Stimulated activated CD4-positive, alpha-beta T cell treated with anti-CD3 and anti-CD28 coated beads, Interleukin-4, amount 100 ng/mL, for 4 hours (primary cell): ENCODE measurements at places on chromosomes 5 and 9.

DNA sequence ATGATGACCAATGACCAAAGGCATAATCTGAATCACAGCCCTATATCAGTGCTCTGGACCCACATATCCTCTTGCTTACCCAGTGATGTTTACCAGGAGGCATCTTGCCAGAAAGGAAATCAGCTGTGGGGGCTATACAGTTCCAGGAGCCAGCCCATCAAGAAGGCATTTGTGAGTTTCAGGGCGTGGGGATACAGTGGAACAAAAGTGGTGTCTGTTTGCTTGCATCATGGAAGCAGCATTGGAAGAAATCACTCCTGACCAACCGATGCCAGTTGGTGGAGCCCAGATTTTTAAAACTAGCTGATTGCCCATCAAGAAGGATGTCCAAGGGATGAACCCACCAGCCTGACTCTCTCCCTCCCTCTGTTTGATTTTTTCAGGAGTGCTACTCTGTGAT is 106.5 kb upstream of the EGFLAM start:
- no peak for DNase-seq

DNA sequence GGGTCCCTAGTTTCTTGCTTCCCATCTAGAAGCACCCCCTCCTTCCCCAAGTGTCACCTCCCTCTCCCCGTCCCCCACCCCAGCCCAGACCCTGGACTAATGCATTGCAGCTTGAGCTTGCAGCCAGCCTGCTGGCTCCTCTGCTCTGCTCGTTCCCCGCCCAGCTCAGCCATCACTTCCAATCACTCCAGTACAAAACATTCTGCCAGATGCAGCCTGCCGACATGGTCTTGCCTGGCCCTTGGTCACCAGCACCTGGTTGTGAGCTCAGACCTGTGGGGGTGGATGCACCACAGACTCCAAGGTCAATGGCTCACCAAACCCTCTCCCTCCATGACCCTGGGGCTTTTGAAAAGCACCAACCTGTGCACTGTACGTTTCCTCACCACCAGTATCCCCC is 172.9 kb upstream of the SMIM23 start:
- no peak for DNase-seq

- DNase-seq = no peak
These were observed 5.8 kb upstream of the MEF2C start for GRCh38 chr5:88888848-88889188.

GRCh38 chr5:81142108-81142507 is 91.0 kb upstream of the CKMT2 start:
- no peak for DNase-seq

DNA sequence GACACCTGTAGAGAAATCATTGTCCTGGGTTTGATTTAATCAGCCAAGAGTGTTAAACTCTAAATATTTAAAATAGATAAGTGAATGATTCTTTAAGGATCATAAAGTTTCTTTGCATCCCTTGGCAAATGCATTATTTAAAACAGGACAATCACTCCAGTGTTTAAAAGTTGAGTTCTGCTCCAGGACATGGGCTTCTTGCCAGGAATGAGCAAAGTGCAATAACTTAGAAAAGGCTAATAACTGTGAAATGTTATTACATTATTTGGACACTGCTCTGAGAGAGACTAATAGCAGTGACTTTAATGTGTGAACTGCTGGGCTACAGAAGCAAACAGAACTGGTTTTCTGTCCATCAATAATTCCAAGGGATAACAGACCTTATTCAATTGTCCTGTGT is 283.3 kb downstream of the GABRB2 start:
- DNase-seq = no peak

DNA sequence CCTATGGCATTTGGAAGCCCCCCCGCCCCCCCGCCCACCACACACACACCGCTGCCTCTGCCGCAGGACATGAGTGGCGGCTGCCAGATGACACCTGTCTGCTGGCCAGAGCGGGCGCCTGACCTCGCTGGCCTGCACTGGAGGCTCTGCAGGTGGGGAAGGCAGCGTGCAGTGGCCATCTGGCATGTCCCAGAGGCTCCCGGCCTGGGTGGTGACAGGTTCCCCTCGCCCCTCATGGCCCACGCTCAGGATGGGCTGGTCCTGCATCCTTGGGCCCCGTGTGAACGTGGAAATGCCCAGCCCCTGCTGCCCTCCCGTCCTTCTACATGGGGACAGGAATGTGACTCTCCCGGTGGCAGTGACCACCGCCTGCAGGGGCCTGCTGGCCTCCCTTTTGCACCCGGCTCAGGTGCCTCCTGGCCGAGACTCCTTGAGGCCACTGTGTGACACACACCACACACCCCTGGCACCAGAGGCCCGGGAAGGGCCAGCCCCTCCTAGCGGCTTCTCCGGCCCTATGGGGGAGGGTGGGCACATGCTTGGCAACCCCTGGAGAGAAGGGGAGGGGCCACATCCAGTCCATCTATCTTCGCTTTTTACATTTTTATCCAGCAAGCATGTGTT is 30.3 kb downstream of the IRX4 start:
- no peak for DNase-seq

- no peak for DNase-seq
These were observed 168.5 kb downstream of the ACTL7B start for GRCh38 chr9:108687006-108687987.

- DNase-seq = no peak
These were observed 186.8 kb upstream of the SLC27A6 start for GRCh38 chr5:128778474-128778873.

DNA sequence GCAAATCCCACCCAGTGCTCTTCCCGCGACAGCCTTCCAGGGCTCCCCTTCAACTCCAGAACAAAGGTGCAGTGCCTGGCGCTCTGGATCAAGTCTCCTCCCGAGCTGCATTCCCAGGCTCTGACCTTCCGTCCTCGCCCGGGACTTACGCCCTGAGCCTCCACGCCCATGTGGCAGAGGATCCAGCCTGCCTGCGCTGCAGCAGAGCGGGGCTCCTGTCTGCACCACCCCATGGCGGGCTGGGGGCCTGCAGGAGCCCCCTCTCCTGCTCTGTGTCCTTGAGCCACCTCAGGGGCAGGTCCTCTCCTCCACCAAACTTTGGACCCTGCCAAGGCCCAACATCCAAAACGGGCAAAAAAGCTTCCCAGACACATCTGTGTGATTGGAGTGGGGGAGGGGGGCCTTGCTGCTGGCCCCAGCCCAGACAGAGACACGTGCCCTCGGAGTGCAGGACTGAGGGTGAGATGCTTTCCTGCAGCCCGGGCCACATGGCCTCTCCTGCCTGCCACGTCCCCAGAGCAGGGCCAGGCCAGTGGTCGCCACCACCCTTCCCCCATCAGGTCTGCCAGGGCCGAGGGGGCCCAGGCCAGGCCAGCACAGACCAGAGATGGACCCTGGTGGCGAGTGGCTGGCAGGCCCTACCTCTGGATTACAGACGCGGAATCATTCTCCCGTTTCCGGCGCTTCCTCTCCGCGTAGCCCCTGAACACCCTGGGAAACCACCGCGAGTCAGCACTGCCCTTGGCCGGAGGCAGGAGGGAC is 4.4 kb downstream of the NSMF start:
- no peak for DNase-seq

DNA sequence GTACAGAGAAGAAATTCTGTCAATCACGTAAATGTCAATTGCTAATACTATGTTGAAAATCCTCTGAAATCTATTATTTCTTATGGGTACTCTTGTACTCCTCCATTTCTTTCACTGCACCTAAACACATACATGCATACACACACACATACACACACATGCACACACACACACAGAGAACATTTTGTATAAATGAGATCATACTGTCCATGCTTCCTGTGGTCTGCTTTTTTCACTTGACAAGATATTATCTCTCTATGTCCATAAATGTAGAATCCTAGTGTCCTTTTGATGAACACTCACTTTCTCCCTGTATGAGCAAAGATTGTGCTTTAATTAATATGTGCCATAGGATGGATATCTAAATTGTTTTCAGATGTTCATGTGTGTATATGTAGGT is 32.7 kb upstream of the TLR4 start:
- no peak for DNase-seq

DNA sequence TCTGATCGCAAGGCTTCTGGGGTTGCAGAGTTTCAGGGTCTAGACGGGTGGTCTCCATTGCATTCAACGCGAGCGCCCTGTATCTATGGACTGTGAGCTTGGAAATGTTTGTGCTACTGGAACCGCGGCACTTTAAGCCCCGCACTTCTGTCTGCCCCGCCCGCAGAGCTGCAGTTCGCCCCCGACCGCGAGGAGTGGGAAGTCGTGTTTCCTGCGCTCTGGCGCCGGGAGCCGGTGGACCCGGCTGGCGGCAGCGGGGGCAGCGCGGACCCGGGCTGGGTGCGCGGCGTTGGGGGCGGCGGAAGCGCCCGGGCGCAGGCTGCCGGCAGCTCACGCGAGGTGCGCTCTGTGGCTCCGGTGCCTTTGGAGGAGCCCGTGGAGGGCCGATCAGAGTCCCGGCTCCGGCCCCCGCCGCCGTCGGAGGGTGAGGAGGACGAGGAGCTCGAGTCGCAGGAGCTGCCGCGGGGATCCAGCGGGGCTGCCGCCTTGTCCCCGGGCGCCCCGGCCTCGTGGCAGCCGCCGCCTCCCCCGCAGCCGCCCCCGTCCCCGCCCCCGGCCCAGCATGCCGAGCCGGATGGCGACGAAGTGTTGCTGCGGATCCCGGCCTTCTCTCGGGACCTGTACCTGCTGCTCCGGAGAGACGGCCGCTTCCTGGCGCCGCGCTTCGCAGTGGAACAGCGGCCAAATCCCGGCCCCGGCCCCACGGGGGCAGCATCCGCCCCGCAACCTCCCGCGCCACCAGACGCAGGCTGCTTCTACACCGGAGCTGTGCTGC is 1.0 kb downstream of the ADAMTS19 start:
- DNase-seq = no peak

- no peak for DNase-seq
These were observed 113.8 kb downstream of the WDR70 start for GRCh38 chr5:37492778-37493555.

GRCh38 chr5:139752506-139753473 is 42.8 kb upstream of the PSD2 start:
- DNase-seq = no peak

GRCh38 chr5:148799737-148800527 is 26.5 kb upstream of the ADRB2 start:
- DNase-seq = no peak

DNA sequence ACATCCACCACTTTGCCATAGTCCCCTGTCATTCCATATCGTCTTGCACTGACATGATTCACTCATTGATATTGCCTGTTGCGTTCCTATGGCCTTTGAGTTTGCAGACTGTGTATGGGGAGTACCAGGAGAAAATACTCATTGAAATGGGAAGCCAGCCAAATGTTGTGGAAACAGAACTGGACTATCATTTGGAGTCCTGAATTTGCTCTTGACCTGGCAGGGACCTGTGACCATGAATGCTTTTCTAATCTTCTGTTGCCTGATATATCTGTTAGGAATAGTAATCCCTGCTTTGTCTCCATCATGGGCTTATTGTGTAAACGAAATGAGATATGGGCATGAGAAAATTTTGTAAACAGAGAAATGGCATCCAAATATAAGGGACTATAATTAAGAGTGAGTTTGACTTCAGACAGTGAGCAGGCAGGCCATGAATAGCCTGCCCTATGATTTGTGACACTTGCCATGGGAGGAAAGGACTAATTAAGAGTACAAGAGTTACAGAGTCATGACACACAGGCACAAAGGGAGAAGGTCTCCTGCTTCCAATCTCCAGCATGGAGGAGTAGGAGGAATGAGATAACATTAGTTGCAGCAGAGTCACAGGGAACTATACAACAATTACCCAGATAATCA is 572.9 kb upstream of the SGCD start:
- DNase-seq = no peak

- no peak for DNase-seq
These were observed 133.3 kb downstream of the CDK5RAP2 start for GRCh38 chr9:120446671-120447070.

DNA sequence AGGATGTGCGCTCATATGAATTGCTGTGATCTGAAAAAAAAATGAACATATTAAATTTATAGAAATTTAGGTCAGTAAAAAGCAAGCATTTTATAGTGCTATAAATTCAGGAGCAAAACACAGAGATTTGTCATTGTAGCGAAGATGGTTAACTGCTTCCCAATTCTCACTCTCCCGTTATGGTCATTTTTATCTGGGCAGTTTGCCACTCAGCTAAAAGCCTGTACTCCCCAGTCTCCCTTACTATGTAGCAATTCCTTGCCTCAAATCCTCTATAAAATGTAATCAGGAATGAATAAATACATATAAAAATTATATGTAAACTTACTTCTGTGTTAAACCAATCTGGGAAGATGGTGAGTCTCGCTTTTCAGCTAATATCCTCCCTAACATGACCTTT is 471.5 kb downstream of the HINT1 start:
- DNase-seq = no peak

GRCh38 chr5:54492178-54492577 is 25.4 kb upstream of the SNX18 start:
- no peak for DNase-seq

DNA sequence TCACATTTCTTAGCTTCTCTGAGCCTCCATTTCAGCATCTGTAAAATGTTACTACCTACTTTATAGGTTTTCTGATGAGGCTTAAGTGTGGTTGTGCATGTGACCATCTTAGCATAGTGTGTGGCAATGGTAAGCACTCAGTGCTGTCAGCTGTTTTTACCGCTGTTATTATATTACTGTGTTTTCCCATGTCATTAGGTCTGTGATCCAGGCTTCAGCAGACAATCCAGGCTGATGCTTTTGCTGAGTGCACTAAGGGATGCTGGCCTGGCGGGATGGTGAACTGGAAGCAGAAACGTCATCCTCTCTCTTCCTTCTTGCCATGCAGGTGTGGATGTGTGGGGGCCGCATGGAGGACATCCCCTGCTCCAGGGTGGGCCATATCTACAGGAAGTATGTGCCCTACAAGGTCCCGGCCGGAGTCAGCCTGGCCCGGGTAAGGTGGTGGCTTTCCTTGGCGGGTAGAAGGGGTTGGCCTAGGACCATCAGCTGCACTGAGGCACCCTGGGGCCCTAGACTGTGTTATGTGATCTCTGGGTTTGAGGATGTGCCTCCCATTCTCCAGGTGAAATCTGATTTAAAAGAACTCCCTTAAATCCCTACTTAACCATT is 41.9 kb upstream of the SAP30L start:
- no peak for DNase-seq

GRCh38 chr9:113381909-113382411 is 5.2 kb upstream of the HDHD3 start:
- no peak for DNase-seq

DNA sequence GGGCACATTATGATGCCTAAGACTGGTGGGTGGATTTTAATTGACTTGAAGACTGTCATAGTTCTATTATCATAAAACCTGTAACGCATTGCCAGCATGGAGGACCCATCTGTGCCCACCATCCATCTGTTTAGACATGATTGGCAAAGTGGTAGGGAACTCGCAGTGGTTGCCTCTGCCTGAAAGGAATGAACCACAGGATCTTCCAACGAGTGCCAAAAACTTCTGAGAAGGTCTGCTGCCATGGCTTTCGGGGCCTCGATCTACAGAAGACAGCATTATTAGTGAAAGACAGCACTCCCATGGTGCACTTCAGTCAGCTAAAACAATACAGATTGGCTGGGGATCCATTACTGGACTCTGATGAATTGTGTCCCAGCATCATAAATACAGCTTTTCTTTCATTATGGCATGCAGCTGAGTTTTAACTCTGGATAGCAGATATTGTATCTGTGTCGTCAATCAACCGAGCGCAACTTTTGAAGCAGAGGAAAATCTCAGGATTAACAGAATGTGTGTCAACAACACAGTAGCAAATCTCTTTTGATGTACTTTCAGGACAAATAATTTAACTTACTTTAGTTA is 74.3 kb downstream of the ZDHHC21 start:
- DNase-seq = no peak
